ENCODE measurements at places on chromosomes 5 and 9. TPM values are rescaled to one million over a fixed set of nuclear protein-coding genes. Genes with fewer than 3 reads are reported as not detected.

The MSX2 gene
- not detected for total RNA-seq

The SOX30 gene
- not detected for total RNA-seq

The ADAMTS2 gene
- not detected for total RNA-seq

The ASS1 gene
- 3.2 TPM for total RNA-seq

The ANKRD18B gene
- total RNA-seq: 0.65 TPM
